T-cell (primary cell): ENCODE measurements at places on chromosomes 4 and X. TPM values are rescaled to one million over a fixed set of nuclear protein-coding genes. Genes with fewer than 3 reads are reported as not detected.

Gene ADGRL3
- not detected for total RNA-seq

Gene PDCL2
- not detected for total RNA-seq

Gene PGAM4
- not detected for total RNA-seq

Gene RAB41
- not detected for total RNA-seq

Gene CLDN2
- total RNA-seq = not detected

Gene COX7B2
- not detected for total RNA-seq

Gene VEGFD
- total RNA-seq = not detected

Gene RHOXF1
- total RNA-seq = 0.69 TPM

Gene TAF7L
- not detected for total RNA-seq

Gene TEX11
- not detected for total RNA-seq

Gene BMPR1B
- total RNA-seq = not detected

Gene HPGD
- 14.6 TPM for total RNA-seq

Gene ATP1B4
- not detected for total RNA-seq

Gene MAGIX
- total RNA-seq = 1.8 TPM

Gene RLIM
- 32.8 TPM for total RNA-seq

Gene PPAT
- total RNA-seq = 14.2 TPM

Gene GABRG1
- not detected for total RNA-seq

Gene ARHGAP24
- total RNA-seq = 2.7 TPM

Gene MAGEA9
- total RNA-seq = not detected

Gene TRIML1
- total RNA-seq = not detected

Gene LINC00632
- 7.3 TPM for total RNA-seq
